ENCODE measurements at places on chromosomes 13 and 19. TPM values are rescaled to one million over a fixed set of nuclear protein-coding genes. Genes with fewer than 3 reads are reported as not detected.

Gene SLAIN1
- 3.5 TPM for total RNA-seq

- no peaks in the 10 kb centered on the region for H3K4me1 ChIP-seq
- H3K27me3 ChIP-seq: no peaks in the 10 kb centered on the region
- no peak overlapping the region for H3K27ac ChIP-seq
- no peaks in the 10 kb centered on the region for H3K36me3 ChIP-seq
These were observed 382.2 kb upstream of the KLHL1 start for GRCh38 chr13:70490320-70490935.

- no peaks in the 10 kb centered on the region for H3K27me3 ChIP-seq
- no peaks in the 10 kb centered on the region for H3K36me3 ChIP-seq
- no peak overlapping the region for H3K4me3 ChIP-seq
- H3K27ac ChIP-seq: peak overlapping the region; percentile 97
These were observed 108.4 kb downstream of the KLF5 start for GRCh38 chr13:73167028-73167820.

DNA sequence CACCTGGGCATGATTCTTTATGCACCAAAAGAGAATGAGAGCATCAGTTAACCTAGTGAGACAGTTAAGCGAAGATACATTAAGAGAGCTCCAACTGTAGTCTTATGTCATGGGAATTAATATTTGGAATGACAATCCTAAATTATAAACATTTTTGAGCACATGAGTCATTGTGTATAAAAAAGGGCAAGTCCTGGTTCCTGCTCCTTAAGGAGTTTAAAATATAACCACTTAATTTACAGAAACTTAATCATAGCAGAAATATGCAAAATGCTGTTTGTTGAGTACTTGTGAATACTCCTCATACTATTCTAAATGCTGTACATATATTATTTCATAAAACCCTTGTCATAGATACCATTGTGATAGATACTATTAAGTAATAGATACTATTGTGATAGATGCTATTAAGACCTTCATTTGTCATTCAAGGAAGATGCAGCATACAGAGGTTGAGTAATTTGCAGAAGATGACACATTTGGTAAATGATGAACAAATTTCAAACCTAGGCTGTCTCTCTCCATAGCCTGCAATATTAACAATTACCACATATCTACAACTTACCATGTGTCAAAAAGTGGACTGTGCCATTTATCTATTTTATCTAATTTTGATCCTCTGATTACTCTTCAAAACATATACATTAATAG lies 301.0 kb downstream of the TBC1D4 start:
- no peaks in the 10 kb centered on the region for H3K27me3 ChIP-seq
- no peaks in the 10 kb centered on the region for H3K4me1 ChIP-seq
- no peak for DNase-seq
- H3K36me3 ChIP-seq: no peaks in the 10 kb centered on the region
- no peak overlapping the region for H3K4me3 ChIP-seq

GRCh38 chr19:34489175-34489574 lies 7.6 kb downstream of the WTIP start:
- DNase-seq: no peak
- H3K4me3 ChIP-seq: no peak overlapping the region
- no peak overlapping the region for H3K27ac ChIP-seq
- H3K27me3 ChIP-seq: no peaks in the 10 kb centered on the region
- peaks cover 4% of the 10 kb centered on the region for H3K36me3 ChIP-seq

Gene ZNF575
- total RNA-seq: 1.00 TPM

Gene LYL1
- total RNA-seq: 0.35 TPM

DNA sequence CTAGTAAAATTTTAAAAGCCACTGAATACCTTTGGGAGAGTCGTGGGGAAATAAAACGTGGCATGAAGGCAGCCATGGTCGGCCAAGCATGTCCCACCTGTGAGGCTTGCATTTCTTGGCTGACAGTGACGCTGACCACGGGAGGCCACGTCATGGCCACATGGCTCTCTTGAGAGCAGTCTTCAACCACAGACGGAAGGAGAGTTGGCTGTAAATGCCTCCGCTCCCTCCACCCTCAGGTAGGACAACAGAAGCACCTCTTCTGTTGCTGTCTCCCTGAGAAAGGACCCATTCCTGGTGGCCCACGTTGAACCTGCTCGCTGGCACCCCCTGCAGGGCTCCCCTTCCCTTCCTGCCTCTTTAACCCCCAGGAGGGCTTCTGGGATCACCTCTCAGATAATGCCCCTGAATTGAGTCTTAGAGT lies 10.6 kb upstream of the LRRC25 start:
- H3K4me3 ChIP-seq: no peak overlapping the region
- no peaks in the 10 kb centered on the region for H3K27me3 ChIP-seq
- no peak overlapping the region for H3K27ac ChIP-seq
- peaks cover 2% of the 10 kb centered on the region for H3K4me1 ChIP-seq
- DNase-seq: peak; percentile 63
